ENCODE measurements at places on chromosomes 2 and 18.

DNA sequence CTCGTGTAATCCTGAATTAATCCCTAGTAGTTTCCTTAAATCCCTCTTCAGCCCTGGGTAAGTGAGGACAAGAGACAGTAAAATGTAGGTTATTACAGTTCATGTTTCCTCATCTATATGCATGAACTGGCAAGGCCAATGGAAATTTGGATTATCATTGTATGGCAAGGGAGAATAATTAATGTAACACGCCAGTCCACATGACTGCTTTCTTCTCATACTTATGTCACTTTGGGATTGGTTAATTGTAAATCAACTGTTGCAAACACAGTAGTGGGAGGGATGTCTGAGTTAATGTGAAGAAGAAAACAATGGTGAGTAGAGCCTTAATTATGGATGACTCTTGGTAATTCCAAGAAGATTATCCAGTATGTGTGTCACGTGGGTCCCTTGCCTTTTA, 1.7 kb upstream of the SERPINB7 start:
- DNase-seq = no peak

DNA sequence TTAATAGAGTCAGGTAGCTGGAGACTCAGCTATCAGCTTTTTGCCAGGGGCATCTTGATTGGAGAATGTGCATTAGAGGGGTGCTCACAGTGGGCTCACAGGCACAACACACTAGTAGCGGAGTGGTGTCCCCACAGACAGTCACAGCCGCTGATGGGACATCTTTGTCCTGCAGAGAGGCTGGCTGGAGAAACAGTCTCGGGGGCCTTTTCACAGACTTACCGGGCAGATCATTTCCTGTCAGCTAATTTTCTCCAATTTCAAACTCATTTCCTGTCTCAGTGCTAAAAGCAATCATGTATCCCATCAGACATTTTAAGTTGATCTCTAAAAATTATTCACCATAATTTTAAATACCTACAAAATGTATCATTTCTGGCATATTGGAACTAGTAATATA, 562.6 kb downstream of the DCDC2C start:
- no peak for DNase-seq

DNA sequence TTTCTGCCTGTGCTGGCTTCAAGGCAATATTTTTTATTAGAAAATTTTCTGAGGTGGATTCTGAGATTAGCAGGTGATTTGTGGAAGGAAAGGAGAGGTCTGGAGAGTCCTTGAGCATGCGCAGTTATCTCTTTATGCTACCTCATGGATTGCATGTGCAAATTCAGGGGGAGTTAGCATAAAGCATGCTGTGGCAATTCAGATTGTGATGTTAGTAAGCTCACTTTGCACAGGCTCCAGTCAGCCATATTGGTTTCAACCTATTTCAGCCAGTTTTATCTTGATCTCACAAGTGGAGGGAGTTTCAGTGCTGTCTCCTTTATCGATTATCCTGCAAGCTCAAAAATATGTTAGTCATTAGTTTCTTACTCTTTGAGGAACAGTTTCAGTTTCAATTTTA, 2012.3 kb upstream of the PIK3C3 start:
- DNase-seq = no peak

DNA sequence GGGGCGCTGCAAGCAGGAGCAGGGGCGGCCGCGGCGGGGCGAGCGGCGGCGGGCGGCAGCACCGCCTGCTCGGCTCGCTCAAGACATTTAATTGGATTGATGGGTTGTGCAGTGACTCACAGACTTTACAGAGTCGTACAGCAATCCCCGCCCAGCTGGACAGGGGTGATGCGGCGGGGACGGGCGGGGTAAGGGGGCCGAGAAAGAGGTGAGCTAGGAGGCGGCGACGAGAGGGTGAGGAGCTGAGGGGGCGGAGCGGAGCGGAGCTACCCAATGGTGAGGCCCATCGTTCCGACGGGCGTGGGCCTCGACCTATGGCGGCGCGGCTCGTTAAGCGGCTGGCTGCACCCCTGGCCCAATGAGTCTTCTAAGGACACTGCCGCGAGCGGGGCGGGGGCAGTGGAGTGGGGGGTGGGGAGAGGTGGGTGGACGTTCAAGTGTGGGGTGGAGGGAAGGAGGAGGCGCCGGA, 97.1 kb upstream of the SERTAD2 start:
- DNase-seq = peak; percentile 88

GRCh38 chr2:223764796-223765195, 72.6 kb downstream of the AP1S3 start:
- DNase-seq = no peak

DNA sequence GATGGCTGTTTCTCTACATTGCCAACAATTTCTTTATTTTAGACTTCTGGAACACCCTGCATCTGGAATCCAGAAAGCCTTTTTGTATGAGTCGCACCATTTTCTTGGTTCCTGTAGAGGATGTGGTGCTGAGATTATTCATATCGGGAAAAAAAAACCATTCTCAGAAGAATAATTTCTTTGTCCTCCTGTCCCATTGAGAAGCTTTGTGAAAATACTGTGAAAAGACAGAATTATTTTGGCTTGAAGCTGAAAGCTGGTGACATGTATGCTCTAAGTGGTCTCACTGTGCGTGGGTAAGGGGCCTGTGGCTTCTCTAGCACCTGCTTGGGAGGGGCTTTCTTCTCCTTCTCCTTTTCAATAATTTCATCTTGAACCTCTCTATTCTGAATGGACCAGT, 138.4 kb downstream of the FAM210A start:
- no peak for DNase-seq

DNA sequence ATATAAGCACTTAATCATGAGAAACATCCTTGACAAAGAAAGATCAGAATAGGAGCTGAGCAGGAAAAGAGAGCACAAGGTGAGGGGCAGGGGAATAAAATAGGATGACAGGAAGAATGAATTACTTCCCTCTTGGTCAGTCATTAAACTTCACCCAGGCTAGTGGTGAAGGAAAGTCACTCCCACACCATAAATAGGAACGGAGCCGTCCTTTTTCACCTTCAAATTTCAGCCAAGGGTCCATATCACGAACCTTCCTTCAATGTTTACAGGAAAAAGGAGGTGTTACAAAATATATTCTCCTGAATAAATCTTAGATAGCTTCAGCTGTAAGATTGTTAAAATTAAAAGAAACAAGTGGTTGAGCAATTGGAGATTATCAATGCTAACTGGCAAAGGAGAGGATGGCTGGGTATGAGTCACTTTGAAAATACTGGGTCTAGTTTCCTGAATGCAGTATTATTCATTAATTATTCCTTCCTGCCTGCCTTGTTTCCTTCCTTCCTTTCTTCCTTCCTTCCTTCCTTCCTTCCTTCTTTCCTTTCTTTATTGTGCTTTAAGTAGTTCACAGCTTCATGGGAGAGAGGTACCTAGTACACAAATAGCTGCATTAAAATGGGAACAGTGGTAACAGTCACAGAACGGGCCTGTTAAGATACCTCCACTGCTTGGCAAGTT, 292.3 kb upstream of the ID2 start:
- DNase-seq = no peak

GRCh38 chr2:196284144-196284844, 112.9 kb upstream of the STK17B start:
- no peak for DNase-seq

GRCh38 chr2:188598551-188598950, 306.9 kb downstream of the GULP1 start:
- no peak for DNase-seq

DNA sequence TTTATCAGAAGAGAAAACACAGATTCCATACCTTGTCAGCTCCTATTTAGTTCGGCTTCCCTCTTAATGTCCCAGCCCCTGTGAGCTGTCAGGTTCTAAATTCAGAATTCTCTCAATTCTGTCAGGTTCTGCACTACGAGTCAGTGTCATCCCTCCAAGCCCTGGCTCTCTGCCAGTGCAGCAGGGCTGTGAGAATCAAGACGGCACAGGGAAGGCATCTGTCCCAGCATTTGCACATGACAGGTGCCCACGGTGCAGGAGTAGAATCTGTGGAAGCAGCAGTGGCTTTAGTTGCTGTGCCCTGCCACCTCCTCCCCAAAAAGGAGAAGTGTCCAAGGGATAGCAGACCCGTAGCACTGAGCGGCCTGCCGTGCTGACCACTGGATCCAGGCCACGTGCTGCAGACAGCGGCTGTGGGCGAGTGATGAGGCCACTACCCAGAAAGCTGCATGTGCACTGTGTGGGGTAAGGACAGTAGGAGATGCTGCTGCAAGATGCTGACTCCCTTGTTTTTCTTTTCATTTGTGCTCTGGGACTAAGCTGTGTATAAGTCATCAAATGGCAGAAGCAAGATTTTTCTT, 12.8 kb downstream of the RBFA start:
- DNase-seq = no peak

GRCh38 chr2:9373047-9373446, 50.3 kb downstream of the ITGB1BP1 start:
- no peak for DNase-seq

- no peak for DNase-seq
Observed at GRCh38 chr2:82282111-82282882, 1977.7 kb upstream of the LRRTM1 start.

GRCh38 chr2:150485871-150486538, 1.5 kb downstream of the RND3 start:
- no peak for DNase-seq

GRCh38 chr2:70753902-70754301, 14.1 kb downstream of the ADD2 start:
- DNase-seq = no peak

GRCh38 chr2:54164106-54164505, 48.7 kb downstream of the ACYP2 start:
- no peak for DNase-seq

DNA sequence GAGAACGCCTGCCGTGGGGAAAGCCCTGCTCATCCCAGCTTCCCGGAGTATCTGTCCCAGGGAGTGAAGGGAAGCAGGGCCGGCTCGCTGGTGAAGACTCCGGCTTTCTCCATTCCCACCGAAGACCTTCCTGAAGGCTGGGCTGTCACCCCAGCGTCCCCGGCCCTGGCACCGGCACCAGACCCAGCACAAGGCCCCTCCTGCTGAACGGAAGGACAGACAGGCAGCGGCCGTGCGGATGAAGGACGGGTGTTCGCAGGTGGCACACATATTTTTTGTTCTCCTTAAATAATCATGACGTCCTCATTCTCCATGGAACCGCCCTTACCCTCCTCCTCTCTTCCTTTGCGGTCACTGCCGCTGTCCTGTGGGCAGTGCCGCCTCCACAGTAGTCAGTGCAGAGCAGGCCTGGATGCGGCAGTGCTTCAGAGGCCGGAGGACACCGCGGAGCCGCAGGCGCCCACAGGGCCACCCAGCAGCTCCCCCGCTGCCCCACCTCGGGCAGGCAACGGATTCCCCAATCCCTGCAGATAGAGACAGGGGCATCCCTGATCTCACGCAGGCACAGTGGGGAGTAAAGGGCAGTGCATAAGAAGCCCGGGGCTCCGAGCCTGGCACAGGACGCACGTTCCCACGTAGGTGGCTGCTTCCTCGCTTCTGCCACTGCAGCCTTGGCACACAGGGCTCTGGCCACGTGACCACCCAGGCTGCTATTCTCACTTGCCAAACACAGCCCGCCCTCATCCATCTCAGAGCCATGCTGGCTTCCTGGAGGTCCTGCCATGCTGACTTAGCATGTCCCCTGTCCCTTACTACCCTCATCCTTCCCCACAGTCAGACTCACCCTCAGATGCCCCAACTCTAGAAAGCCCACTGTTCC, 229.7 kb downstream of the EIPR1 start:
- no peak for DNase-seq

- DNase-seq = no peak
Observed at GRCh38 chr2:238113611-238114010, 13.5 kb downstream of the ESPNL start.

GRCh38 chr2:240912878-240913809, 7.0 kb downstream of the CROCC2 start:
- DNase-seq = no peak

GRCh38 chr2:242054881-242055801, 185.6 kb downstream of the RTP5 start:
- no peak for DNase-seq

GRCh38 chr2:50646226-50646625, 385.7 kb downstream of the NRXN1 start:
- DNase-seq = no peak

- DNase-seq = no peak
Observed at GRCh38 chr2:196143730-196144131, 27.6 kb downstream of the STK17B start.

- no peak for DNase-seq
Observed at GRCh38 chr2:132645176-132645575, 24.8 kb downstream of the LYPD1 start.

GRCh38 chr2:173354073-173354581, 545 bp upstream of the CDCA7 start:
- no peak for DNase-seq

DNA sequence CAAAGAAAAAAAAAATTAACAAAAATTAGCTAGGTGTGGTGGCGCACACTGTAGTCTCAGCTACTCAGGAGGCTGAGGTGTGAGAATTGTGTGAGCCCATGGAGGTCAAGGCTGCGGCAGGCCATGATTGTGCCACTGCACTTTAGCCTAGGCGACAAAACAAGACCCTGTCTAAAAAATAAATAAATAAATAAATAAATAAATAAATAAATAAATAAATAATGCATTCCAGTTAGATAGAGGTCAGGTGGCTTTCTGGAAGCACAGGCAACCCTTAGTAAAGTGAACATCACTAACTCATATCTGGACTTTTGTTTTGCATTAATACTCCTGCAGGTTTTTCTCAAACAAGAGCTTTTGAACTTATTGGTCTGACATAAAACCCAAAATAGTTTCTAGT, 206.8 kb downstream of the L3MBTL4 start:
- DNase-seq = no peak

GRCh38 chr2:38152035-38152434, 76.1 kb upstream of the CYP1B1 start:
- no peak for DNase-seq

DNA sequence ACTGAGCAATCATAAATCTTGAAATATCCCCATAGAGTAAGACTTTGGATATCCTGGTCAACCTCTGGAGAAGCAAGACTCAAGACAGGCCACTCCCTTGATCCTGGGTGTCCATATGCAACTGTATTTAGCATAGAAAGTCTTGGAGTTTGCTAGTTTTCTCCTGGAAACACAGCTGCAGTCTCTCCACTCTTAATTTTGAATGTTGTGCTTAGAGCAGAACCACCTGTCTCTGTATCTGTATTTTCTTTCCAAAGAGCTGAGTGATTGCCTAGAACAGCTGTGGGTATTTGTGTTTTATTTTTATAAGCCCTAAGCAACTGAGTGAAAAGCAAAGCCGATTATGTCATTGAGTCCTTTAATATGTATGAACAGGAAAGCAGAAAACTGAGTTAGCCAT, 64.1 kb upstream of the ADAM23 start:
- DNase-seq = no peak

GRCh38 chr2:191859681-191860080, 12.8 kb upstream of the CAVIN2 start:
- DNase-seq = no peak

DNA sequence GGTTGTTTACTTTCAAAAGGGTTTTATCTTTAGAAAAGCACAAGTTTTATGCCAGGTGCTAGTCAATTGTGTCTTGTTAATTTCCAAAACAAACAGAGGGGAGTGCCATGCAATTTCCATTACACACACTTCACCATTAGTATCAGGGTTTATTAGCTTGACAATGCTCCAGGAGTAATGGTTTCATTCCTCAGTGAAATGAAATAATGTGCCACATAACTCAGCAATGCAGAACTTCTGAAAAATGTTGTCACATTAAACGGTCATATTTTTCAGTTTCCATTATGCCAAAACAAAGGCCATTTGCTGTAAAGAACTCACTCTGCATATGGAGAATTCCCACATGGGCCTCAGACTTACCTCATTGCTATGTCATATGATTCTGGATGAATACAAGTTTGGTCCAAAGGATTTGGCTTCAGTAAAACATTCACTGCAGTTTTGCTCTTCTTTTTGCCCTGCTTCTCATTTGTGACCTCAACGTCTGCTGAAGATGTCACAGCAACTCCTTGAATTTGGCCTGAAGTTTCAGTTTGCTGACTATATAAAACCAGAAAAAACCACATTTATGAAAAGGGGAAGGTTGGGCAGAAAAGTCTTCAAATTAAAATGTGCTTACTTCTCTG, 198.2 kb downstream of the SRBD1 start:
- DNase-seq = no peak
